ENCODE measurements at places on chromosomes 5 and 9.

GRCh38 chr5:135030956-135031812, 2.8 kb downstream of the PITX1 start:
- no peak for DNase-seq

GRCh38 chr5:173271419-173271818, 36.4 kb upstream of the NKX2-5 start:
- DNase-seq, result no peak

GRCh38 chr9:97525451-97525850, 24.0 kb downstream of the TMOD1 start:
- no peak for DNase-seq

DNA sequence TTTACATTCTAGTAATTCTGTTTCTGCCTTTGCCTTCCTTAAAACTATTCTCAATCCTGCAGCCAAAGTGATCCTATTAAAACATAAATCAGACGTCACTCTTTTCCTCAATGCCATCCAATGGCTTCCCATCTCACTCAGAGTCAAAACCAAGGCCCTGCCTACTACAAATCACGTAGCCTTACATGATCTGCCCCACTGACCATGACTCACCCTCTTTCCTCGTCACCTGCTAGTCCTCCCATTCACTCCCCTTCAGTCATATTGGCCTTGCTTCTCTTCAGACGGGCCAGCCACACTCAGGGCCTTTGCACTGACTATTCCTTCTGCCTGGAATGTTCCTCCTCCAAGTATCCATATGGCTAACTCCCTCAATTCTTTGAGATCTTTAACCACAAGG, 39.0 kb upstream of the DMXL1 start:
- no peak for DNase-seq

GRCh38 chr5:172722327-172722815, 48.6 kb downstream of the DUSP1 start:
- no peak for DNase-seq

GRCh38 chr5:80318212-80318611, 1.6 kb upstream of the SPZ1 start:
- no peak for DNase-seq

DNA sequence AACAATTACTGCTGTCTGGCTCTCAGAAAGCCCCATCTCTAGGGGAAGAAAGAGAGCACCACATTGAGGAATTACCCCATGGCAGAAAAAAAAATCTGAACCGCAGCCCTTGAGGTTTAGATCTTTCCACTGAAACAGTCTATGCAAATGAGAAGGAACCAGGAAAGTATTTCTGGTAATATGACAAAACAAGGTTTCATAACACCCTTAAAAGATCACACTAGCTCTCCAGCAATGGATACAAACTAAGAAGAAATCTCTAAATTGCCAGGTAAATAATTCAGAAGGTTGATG, 427.1 kb downstream of the PRELID2 start:
- no peak for DNase-seq

GRCh38 chr9:269081-269711, 54.5 kb downstream of the DOCK8 start:
- DNase-seq, result no peak

DNA sequence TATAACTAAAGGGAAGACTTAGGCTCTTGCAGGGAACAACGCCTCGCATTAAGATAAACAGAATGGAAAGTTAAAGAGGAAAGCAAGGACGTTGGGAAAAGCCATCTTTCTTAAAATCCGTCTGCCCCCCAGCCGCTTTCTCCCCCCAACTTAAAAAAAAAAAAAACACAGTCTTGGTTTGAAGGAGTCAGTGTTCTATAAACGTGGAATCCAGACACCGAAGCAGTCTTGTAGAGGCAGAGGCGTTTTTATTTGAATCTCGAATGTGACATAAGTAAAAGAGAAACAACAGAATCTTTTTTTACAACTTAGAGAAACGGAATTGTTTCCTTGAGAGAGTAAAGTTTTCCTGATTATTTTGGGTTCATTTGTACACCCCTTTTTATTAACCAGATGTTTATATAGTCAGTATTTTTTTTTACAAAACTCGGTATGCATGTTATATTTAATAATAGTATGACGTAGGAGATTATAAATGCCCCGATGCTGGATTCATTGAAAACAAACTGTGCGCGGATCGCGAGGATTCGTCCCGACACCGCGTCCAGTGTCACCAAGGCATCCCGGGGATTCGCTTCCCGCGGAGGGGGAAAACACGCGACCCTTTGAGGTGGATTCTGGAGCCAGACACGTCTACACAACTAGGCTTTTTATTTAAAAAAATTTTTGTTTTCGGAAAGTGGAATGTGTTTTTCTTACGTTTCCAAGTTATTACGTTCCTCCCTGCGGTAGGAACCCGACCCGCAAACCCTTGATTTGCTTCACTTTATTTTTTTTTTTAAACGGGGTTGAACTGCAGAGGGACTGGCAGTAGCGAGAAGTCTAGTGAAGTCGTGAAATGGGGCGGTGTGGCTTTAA, 6.7 kb downstream of the PTCH1 start:
- no peak for DNase-seq

DNA sequence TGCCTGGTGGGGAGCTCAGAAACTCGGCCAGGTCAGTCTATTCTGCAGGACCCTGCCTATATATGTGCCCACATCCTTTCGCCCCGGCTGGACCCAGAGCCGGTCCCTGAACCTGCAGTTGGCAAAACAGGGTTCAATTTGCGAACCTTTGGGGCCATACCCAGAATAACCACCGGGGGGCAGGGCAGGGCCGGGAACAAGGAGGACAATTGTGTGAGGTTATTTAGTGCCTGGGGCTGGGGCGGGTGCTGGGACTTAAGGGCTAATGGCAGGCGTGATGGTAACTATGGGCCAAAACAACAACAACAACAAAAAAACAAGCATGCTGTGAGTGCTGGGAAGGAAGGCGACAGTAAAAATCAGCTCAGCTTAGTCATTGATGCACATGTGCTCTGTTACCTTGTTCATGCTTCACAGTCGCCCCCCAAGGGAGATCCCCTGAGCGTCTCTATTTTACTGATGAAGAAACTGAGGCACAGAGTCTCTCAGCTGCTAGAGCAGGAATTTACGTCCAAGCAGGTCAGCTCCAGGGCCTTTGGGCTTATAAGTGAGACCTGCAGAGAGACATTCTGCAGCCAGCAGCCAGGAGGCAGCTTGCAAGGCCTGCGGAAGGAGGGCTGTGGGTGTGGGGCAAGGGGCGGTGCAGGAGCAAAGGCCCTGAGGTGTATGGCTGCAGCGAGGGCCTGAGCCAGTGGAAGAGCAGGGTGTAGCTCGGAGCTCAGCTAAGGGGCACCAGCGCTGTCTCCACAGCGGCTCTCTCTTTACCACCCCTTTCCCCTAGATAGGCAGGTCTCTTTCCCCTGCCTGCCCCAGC, 106.0 kb downstream of the PHF2 start:
- no peak for DNase-seq

DNA sequence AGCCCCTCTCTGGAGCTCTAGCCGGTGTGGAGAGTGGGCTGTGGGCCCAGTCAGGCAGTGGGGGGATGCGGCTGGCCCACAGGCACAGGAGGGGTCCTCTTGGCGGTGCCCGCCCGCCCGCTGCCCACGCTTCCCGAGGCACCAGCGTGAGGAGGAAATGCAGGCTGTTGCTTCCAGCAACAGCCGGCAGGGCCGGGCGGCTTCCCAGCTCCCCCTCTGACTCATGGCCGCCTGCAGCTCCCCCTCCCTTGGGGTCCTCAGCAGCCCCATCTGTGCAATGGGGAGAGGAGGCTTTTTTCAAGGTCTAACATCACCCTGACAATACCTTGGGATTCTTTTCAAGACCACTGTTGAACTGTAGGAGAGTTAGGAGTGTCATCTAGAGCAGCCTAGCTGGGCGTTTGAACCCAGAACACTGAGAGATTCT, 10.4 kb downstream of the CXXC5 start:
- no peak for DNase-seq

GRCh38 chr5:67146574-67146973, 50.0 kb downstream of the CD180 start:
- DNase-seq, result no peak

DNA sequence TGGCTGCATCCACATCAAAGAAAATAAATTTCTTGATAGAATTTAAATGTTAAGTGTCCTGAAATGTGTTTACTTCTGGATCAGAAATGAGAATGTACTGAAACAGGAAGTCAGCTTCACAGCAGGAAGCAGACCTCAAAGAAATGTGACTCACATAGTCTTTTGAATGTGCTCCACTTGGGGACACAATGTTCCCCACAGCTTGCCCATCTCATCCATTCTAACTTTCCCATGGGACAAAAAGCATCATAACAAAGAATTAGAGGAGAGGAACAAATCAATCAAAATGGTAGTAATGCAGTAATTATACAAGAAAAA, 85.7 kb downstream of the GRAMD2B start:
- no peak for DNase-seq

DNA sequence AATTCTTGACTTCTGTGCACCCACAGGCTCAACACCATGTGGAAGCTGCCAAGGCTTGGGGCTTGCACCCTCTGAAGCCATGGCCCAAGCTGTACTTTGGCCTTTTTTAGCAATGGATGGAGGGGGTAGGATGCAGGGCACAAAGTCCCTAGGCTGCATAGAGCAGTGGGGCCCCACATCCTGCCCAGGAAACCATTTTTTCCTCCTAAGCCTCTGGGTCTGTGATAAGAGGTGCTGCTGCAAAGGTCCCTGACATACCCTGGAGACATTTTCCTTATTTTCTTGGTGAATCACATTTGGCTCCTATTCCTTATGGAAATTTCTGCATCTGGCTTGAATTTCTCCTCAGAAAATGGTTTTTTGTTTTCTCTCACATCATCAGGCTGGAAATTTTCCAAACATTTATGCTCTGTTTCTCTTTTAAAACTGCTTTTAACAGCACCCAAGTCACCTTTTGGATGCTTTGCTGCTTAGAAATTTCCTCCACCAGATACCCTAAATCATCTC, 482.7 kb upstream of the TLE4 start:
- no peak for DNase-seq

- DNase-seq, result no peak
These were observed 5.5 kb downstream of the C5orf15 start for GRCh38 chr5:133962801-133963476.

DNA sequence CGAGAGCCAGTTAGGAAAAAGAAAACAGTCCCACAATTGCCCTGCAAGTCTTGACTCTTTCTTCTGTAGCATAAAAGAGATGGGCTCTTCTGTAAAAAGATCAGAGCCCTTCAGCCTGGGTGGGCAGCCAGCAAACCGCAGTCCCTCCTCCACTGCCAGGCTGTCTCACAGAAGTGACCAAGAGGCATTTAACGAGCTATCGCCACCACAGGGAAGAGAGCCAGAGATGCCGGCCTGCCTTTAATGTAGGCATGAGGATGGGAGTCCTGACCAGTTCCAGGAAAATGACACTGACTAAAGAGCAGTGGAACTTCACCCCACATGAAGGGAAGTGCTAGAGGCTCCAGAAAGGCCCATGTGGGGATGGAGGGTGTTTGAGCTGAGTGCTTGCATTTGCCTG, 264.6 kb downstream of the NDUFS4 start:
- DNase-seq, result no peak

GRCh38 chr9:133571896-133572595, 37.1 kb downstream of the FAM163B start:
- DNase-seq, result no peak

DNA sequence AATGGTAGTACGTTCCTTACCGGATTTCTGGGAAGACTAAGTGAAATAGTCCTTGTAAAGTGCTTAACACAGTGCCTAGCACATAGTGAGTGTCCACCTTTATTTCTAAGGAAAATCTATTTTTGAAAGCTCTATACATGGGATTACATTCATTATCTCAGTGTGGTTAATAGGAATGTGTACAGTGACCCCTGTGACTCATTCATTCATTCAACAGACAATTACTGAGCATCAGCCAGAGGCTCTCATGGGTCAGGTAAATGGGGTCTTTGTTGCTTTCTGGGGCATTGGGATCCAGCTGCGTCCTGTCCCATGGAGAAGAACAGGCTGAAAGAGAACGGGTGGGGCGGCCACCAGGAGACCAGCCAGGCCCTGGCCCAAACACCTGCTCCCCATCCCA, 226.2 kb upstream of the TBC1D2 start:
- DNase-seq, result no peak

GRCh38 chr5:172958331-172959046, 735 bp upstream of the RPL26L1 start:
- DNase-seq, result no peak

- no peak for DNase-seq
These were observed 199.7 kb upstream of the SLC27A6 start for GRCh38 chr5:128765448-128766061.

DNA sequence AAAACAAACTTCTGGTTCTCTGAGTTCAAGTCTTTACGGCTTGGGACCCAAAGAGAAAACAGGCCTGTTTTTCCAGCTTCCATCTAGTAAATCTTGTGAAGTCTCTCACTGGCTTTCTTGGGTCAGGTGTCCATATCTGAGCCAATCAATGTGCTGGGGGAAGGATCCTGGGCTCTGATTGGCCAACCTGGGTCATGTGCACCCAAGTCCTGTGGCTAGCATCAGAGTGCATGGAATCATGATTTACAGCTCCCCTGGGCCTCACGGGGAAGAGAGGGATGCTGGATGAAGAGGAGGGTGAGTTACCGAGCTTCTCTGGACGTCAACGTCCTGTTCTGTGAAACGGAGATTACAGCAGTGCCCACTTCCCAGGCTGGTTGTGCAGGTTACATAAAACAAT, 19.4 kb downstream of the CXCL14 start:
- no peak for DNase-seq

DNA sequence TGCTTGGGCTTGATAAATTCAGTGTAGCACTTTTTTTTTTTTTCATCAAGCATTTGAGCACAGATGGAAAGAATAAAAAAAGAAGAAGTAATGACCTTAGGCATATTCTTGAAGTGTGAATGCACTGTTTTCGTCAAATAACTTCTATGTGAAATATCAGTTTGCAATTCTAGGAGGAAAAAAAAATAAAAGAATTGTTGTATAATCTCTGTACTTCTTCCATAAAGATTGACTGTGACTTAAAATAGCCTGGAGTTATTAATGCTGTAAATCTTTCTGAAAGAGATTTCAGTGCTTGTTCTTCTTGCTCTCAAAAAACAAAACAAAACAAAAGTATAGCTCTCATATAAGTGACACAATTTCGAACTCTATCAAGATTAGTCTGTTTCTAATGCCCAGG, 536.9 kb upstream of the ZNF608 start:
- no peak for DNase-seq

GRCh38 chr9:89177012-89177943, 1.3 kb downstream of the SHC3 start:
- DNase-seq, result no peak

DNA sequence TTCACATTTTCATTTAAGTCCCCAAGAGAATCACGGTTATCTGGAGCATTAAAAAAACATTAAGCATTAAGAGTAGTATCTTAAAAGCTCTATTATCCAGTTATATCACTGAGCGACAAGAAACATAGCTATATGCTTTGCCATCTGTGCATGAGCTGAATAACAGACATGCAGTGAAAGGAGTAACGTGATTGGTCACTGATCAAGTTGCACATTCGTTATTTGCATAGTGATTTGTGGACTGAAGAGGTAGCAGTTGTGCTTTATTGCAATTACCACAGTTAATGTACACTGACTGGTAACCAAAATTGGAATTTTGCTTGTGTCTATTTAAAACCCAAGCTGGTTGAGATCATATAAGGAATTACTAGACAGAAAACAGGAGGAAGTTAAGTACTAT, 107.4 kb downstream of the MCTP1 start:
- DNase-seq, result no peak
